Activated CD4-positive, alpha-beta T cell treated with anti-CD3 and anti-CD28 coated beads, Interleukin-2, amount 10 ng/mL, durations not matched to agents 24 days and 14 days (primary cell): ENCODE measurements at places on chromosomes 12 and 14. TPM values are rescaled to one million over a fixed set of nuclear protein-coding genes. Genes with fewer than 3 reads are reported as not detected.

DNA sequence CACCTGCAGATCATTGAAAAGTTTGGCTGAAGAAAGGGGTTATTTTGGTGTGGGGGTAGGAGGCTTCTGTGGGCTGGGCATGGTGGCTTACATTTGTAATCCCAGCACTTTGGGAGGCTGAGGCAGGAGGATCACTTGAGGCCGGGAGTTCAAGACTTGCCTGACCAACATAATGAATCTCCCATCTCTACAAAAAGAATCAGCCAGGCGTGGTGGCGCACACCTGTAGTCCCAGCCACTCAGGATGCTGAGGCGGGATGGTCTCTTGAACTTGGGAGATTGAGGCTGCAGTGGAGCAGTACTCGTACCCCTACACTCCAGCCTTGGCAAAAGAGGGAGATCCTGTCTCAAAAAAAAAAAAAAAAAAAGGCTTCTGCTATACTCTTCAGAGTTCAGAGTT lies 7.0 kb downstream of the DDIT3 start:
- H3K27me3 ChIP-seq, result no peaks in the 10 kb centered on the region
- H3K4me1 ChIP-seq, result peaks cover 15% of the 10 kb centered on the region

DNA sequence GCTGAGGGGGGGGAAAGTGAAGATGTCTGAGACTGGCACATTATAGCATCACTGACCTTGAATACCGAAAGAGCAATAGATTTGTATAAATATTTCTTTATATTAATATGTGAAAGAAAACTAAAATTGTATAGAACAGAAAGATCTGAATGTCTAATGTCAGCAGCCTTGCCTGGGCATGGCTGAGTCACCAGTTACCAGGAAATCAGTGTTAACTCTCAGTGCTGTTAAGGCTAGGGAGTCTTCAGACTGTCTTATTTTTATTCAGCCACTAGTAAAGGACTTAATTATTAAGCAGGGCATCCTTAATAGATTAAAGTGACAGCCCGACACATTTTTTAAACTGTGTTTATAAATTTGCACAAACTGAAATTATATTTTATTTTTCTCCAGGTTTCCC lies 122.9 kb upstream of the AEBP2 start:
- peaks cover 3% of the 10 kb centered on the region for H3K4me1 ChIP-seq
- no peak for DNase-seq
- no peaks in the 10 kb centered on the region for H3K36me3 ChIP-seq

GRCh38 chr14:50832935-50833630 lies 2.1 kb upstream of the NIN start:
- H3K4me1 ChIP-seq, result peaks cover 51% of the 10 kb centered on the region
- no peak overlapping the region for H3K27ac ChIP-seq
- H3K36me3 ChIP-seq, result peaks cover 13% of the 10 kb centered on the region
- peaks cover 12% of the 10 kb centered on the region for H3K27me3 ChIP-seq
- no peak for DNase-seq

DNA sequence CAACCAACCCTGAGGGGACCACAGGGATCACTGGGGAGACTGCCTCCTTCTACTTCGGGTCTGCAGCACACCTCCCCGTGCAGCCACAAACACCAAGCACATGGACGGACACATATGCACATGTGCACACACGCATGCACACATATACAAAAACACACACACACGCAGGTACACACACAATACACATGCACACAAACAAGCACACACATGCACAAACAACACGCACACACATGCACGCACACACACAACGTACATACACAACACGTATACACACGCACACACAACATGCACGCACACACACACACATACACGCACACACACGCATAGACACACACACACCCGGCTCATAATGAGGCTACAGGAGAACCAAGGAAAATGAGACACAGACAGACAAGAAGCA lies 203.6 kb downstream of the DPF3 start:
- peaks cover 13% of the 10 kb centered on the region for H3K36me3 ChIP-seq
- no peak overlapping the region for H3K4me3 ChIP-seq
- peaks cover 5% of the 10 kb centered on the region for H3K27me3 ChIP-seq
- peaks cover 2% of the 10 kb centered on the region for H3K4me1 ChIP-seq

- peak overlapping the region; percentile 56 for H3K27ac ChIP-seq
- DNase-seq, result no peak
- H3K4me3 ChIP-seq, result no peak overlapping the region
- H3K36me3 ChIP-seq, result no peaks in the 10 kb centered on the region
Measured at GRCh38 chr14:94144765-94145164, 15.4 kb upstream of the IFI27L2 start.

DNA sequence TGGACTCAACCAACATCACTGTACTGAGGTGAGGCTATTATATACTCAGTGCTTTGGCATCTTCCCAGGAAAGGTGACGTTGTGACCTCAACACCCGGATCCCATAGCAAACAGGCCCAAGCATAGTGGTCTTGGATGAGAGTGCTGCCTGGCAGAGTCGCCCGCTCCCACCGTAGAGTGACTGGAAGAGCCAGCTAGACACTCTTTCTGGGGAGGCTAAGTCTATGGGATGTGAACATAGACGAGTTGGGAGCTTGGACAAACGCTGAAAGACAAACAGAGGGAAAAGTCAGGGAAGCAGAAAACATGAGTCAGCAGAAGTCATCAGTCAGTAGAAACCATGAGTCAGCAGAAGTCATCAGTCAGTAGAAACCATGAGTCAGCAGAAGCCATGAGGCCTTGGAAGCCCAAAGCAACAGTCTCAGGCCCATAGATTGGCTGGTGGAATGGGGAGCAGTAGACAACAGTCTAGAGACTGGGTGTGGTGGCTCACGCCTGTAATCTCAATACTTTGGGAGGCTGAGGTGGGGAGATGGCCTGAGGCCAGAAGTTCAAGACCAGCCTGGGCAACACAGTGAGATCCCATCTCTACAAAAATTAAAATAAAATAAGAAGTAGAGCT lies 66.4 kb upstream of the MAP1LC3B2 start:
- H3K4me1 ChIP-seq, result no peaks in the 10 kb centered on the region
- DNase-seq, result no peak
- no peaks in the 10 kb centered on the region for H3K27me3 ChIP-seq
- H3K27ac ChIP-seq, result no peak overlapping the region

CISTR gene
- not detected in 2 replicates for total RNA-seq

ITGB7 gene
- total RNA-seq, result 226 and 239 TPM in 2 replicates

SOCS2 gene
- total RNA-seq, result 11.5 and 16.5 TPM in 2 replicates

GARIN6 gene
- not detected in 2 replicates for total RNA-seq

ITGA7 gene
- 0.65 and 1.5 TPM in 2 replicates for total RNA-seq
